ENCODE measurements at places on chromosomes 4 and X.
A peak's percentile ranks its signal among the peaks of the same experiment; 100 is the strongest.

DNA sequence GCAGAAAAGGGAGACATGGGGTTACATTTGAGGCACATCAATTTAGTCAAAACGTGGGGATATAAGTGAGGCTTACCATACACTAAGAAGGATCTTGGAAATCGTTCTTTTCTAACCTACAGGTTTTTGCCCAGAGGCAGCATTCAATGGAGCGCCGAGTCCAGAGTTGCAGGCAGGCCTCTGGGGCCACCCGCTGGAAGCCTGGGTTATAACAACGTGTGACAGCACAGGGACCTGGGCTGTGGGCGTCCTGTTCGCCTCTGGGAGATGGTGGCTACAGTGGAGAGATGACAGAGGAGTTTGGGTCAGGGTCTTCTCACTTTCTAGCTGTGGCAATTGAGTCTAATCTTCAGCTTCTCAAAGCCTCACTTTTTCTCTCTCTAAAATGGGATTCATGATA is 53.9 kb downstream of the ENPP6 start:
- DNase-seq = peak; percentile 35

DNA sequence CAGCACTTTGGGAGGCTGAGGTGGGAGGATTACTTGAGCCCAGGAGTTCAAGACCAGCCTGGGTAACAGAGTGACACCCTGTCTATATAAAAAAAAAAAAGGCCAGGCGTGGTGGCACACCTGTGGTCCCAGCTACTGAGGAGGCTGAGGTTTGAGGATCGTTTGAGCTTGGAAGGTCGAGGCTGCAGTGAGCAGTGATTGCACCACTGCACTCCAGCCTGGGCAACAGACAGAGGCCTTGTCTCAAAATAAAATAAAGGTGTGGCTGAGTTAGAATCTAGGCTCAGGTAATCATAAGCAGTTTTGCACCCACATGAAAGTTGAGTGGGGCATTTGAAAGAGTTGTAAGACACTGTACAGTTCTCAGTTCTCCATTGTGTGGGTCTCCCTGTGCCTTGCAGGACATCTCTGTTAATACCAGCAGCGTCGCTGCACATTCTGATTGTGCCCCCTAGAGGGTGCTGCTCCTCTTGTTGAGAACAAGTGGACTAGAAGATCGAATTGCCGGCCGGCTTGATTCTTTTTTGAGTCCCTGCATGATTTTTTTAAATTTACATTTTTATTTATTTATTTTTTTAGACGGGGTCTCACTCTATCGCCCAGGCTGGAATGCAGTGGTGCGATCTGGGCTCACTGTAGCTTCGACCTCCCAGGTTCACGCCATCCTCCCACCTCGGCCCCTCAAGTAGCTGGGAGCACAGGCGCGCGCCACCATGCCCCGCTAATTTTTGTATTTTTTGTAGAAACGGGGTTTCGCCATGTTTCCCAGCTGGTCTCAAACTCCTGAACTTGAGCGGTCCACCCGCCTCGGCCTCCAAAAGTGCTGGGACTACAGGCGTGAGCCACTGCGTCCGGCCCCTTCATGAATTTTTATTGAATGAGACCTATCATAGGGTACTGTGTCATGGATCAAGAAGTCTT is 73.6 kb upstream of the RBMX start:
- DNase-seq = peak; percentile 64

- no peak for DNase-seq
These were observed 176.5 kb downstream of the GBA3 start for GRCh38 chr4:22869235-22869634.

- DNase-seq = no peak
These were observed 56.1 kb upstream of the MSX1 start for GRCh38 chr4:4803216-4803911.

DNA sequence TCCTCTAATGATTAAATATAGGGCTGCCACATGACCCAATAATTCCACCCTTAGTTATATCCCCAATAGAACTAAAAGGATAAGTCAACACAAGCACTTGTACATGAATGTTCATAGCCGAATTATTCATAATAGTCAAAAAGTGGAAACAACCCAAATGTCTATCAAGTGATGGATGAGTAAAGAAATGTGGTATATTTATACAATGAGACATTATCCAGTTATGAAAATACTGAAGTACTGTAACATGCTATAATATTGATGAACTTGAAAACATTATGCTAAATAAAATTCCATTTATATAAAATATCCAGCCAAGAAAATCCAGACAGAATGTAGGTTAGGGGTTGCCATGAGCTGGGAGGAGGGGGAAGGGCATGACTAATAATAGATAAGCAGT is 436.7 kb upstream of the AADAT start:
- DNase-seq = no peak

DNA sequence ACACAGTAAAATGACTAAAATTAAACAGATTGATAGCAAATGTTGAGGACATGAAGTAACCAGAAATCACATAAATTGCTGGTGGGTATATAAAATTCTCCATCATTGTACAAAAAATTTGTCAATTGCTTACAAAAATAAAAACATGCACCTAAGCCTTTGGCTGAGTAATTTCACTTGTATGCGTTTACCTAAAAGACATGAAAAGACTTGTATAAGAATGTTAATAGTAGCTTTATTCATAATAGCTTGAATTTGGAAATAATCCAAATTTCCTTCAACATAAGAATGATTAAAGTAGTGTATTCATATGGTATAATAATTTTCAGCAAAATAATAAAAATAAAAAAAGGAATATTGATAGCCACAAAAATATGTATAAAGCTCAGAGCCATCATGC is 37.7 kb downstream of the PDHA2 start:
- no peak for DNase-seq

DNA sequence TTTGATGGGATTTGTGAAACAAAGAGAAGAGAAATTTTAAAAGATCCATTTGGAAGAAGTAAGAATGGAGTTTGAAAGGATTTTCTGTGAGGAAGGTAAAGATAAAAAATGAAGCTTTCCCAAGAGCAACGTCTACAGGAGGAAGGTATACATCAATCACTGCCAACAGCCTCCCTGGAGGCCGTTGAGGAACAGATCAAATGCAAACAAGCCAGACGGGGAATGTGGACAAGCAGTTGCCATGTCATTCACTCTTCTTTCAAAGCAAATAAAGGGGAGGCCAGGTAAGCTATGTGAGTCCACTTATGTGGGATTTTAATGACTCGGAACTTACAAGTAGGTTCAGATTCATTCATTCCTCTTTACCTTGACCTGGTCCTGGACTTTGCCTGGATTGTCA is 1020.5 kb upstream of the AGA start:
- DNase-seq = no peak

- no peak for DNase-seq
These were observed 365.0 kb downstream of the PPP3CA start for GRCh38 chr4:100982345-100982744.

GRCh38 chr4:155032521-155033229 is 175.8 kb upstream of the NPY2R start:
- DNase-seq = no peak

DNA sequence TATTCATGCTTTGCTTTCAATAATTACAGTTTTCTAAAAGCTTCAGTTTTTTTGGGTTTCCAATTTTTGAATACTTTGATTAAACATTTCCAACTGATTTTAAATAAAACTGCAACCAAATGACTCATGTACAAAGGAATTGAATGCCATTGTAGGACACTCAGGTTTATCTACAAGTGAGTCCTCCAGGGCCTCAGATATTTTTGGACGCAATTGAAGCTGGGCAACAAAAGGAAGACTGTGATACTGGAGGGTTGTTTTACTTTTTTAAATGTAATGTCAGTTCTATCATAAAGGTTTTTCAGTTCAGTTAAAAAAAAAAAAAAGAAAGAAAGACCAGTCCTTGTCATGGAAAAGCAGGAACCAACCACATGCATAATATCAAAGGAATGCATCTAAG is 64.2 kb downstream of the MAGEA10 start:
- DNase-seq = no peak

DNA sequence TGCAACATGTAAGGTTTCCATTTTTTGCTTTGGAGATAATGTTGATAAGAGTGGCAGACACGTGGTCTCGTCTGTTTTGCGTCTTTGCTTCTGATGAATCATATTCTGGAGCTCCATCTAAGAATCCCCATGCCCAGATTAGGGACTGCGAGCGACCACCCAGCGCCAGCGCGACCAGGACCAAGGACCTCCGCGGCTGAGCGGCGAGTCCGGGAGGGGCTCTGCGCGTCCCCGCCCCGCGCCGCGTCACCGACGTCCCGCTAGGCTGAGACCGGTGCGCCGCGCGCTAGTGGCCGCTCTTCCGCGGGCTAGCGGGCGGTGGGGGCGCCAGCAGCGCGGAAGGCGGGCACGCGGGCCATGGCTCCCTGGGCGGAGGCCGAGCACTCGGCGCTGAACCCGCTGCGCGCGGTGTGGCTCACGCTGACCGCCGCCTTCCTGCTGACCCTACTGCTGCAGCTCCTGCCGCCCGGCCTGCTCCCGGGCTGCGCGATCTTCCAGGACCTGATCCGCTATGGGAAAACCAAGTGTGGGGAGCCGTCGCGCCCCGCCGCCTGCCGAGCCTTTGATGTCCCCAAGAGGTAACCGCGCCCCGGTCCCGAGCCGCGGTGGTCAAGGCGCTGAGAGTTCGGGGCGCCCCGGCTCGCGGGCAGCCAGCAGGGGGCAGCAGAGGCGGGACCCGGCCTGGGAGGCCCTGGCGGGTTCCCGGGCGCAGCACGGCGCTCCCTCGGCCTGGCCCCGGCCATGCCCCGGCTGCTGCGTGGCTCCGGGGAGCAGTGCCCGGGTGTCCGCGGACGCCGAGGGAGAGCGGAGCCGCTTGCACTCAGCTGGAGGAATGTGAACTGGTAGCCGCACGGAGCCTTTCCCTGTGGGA is at the start of gene SRD5A3:
SRD5A3 (plus strand) TSS at position 263 of the 871 bp plus-strand sequence; CDS start at position 358, 95 bp downstream.
- peak; percentile 87 for DNase-seq

DNA sequence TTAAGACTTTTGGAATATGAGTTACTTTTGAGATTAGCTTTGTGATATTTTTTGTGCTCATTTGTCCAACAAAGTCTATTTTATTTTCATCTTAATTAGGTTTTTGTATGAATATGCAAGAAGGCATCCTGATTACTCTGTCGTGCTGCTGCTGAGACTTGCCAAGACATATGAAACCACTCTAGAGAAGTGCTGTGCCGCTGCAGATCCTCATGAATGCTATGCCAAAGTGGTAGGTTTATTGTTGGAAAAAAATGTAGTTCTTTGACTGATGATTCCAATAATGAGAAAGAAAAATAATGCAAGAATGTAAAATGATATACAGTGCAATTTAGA is 10.8 kb downstream of the ALB start:
- no peak for DNase-seq

DNA sequence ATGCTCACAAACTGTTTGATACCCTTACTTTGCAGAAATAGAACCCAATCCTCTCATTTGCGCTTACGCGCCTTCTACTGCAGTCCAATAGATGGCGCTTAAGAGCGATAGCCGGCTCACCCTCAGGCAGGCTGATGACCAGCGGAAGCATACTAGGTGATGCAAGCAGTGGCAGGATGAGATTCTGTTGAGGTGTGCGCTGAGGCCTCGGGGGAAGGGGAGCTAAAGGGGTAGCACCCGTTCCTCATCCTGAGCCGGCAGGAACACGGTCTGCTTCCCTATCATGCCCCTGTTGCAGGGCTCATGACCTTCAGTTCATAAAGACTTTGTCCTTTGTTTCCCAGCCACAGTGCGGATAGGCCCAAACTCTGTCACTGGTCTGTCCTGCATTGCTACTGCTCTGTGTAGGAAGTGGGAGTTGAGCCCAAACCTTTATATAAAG is 628.9 kb downstream of the TLL1 start:
- DNase-seq = no peak

All from mucosa of gallbladder (tissue), 1 donor.